Esophagus squamous epithelium (tissue), 5 donors: ENCODE measurements at places on chromosomes 12 and 14.

DNA sequence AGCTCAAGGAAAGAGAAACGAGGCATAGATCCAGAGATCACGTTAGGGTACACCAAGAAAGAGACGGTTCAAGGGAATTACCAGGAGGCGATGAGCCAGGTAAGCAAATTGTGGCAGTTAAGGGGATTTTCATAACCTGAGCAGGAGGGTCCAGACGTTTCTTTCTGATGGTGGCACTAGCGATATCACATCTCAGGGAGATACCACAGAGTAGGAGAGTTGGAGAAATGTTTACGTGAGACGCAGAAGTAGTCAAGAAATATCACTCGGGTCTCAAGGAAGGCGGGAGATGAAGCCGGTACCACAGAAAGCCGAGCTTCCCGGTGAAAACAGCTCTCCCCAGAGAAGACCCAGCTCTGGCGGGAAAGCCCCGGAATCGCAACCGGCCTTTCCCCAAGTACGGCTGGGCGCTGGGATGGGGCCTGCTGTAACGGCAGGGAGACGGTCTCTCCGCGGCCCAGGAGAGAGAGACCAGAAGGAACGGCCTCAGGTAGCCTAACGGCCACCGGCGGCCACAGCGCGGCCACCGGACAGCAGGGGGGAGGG is 485 bp downstream of the SENP1 start:
- DNase-seq, result no peak

DNA sequence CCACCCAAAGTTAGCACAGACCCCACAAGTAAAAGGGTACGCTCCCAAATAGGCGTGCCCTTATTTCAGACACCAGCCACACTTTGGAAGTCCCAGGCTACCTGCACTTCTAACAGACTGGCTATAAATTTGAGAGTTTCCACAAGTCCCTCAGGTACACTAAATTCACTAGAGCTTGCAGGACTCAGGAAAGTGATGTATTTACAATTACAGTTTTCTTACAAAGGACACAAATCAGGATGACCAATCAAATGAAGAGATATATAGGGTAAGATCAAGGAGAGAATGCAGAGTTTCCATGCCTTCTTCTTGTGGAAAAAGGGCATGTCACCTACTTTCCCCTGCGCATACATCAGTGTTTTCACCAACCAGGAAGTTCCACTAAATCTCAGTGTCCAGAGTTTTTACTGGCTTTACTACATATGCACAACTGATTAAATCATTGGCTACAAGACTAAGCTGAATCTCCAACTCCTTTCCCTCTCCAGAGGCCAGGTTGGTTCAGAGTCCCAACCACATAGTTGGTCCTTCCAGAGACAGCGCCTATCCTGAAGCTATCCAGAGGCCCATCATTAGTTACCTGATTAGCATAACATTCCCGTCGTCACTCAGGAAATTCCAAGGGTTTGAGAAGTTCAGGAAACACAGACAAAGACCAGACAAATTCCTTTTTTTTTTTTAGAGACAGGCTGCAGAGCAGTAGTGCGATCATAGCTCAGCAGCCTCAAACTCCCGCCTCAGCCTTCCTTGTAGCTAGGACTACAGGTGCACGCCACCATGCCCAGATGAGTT is 84.2 kb downstream of the DENND5B start:
- no peak for DNase-seq

GRCh38 chr14:100678469-100678828 is 48.2 kb upstream of the DLK1 start:
- DNase-seq, result no peak

GRCh38 chr12:11666131-11667050 is 16.9 kb downstream of the ETV6 start:
- no peak for DNase-seq
